ENCODE measurements at places on chromosomes 12 and 14.

GRCh38 chr12:51821440-51822260 is 26.9 kb downstream of the FIGNL2 start:
- DNase-seq, result no peak

DNA sequence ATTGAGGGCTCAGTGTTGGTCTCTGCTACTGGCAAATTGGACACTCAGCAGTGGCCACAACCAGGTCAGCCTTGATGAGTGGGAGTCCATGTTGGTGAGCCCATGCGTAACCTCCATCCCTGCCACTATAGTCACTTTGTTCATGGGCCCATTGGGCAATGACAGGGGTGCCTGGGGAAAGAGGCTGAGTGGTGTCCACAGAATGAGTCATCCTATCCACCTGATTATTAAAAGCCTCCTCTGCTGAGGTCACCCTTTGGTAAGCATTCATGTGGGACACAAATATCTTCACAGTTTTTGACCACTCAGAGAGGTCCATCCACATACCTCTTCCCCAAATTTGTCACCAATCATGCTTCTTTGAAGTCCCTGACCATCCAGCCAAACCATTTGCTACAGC is 50.0 kb downstream of the FIGNL2 start:
- DNase-seq, result no peak

DNA sequence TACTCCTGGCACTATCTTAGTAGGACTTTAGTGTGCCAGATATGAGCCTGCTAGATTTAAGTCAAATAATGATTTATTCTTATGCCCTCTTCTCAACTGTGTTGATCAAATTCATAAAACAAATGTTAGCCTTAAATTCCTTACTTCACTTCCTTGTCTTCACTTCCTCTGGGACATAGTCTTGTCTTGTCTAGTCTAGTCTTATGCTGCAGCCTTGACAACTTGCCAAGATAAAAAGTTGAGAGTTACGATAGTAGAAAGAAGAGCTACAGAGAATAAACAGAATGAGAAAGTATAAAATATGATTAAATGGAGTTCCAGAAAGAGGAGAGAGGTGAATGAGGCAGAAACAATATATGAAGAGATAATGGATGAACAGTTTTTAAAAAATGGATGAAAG is 378.1 kb downstream of the DAD1 start:
- DNase-seq, result no peak

- peak; percentile 15 for DNase-seq
These were observed 698 bp downstream of the ACOT6 start for GRCh38 chr14:73613046-73613383.

DNA sequence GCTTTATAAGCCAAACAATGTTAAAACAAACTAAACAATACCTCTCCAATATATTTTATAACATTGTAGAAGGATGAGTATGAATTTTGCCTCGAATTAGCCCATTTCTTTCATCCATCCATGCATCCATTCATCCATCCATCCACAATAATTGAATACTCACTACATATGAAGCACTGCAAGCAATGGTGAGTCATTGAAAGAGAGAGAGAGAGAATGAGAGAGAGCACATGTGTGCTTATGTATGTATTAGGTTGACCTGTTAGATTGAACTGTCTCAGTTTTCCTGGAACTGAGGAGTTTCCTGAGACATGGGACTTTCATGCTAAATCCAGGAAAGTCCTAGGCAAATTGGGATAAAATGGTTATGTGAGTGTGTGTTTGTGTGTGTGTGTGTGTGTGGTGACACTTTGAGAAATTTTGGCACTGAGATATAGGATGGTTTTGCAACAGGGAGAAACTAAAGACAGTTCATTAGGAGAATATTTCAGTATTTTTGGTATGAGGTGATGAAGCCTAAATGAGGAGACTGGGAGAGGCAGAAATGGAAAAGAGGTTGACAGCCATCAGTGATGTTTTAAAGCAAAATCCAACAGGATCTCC is 98.4 kb downstream of the C12orf75 start:
- DNase-seq, result no peak

DNA sequence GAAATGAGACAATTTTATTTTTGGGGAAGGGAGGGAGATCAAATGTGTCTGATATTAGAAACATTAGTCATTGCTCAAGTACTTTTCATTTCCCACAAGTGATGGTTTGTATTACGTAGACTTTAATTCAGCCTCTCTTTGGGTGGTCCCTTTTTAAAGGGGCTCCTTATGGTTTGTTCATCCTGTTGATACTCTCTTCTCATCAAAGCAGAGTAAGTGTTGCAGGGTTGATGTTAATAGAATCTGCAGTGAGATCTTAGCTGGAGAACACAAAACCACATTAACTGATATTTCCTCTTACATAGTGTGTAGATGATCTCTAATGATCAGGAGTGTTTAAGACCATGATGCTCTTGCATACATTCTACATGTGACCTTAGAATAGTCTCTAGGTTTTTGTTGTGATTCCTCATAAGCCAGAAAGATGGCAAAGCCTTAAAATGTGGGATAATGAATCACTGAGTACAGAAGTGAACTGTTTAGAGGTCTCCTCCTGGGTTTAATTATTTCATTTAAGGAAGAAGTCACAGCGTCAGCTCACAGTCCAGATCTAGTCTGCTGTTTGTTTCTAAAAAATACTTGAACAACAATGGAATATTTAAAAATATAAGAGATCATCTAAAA is 87.4 kb upstream of the PTPRR start:
- no peak for DNase-seq
